ENCODE measurements at places on chromosomes 7 and 10.

GRCh38 chr10:126198681-126199080 is 189.6 kb downstream of the ADAM12 start:
- no peak for DNase-seq

DNA sequence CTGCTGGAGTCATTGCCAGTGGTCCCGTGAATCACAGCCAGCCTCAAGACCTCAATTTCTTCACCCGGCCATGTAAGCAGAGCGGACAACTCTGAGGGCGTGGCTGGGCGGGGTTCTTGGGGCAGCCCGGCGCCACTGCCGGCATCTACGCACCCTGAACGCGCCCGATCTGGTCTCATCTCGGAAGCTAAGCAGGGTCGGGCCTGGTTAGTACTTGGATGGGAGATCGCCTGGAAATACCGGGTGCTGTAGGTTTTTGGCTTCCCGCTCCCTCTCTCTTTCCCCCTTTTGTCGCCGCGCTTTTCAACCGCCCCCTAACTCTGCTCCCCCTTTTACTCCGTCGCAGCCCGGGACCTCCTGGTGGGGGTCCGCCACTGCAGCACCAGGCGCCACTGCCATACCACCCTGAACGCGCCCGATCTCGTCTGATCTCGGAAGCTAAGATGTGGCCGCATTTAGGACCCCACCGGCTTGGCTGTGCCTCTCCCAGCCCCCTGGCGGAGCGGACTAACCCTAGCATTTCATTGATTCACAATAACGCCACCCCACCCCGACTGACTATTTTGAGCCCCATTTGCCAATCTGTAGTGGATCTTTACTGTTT is 25.3 kb downstream of the GARIN1A start:
- DNase-seq, result peak; percentile 8

DNA sequence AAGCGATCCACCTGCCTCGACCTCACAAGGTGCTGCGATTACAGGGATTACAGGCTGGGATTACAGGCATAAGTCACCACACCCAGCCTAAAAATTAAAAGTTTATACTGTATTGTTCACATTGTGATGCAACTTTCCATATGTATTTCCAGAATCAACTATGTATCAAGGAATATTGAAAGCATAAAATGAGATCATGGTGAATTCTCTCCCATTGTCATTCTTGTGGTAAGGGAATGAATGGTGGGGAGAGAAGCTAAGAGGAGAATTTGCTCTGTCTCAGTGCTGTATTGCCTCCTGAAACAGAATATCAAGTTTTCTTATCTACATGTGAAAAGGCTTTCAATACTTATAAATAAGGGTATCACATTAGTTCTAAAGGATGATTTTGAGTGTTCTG is 81.7 kb downstream of the CD36 start:
- no peak for DNase-seq

DNA sequence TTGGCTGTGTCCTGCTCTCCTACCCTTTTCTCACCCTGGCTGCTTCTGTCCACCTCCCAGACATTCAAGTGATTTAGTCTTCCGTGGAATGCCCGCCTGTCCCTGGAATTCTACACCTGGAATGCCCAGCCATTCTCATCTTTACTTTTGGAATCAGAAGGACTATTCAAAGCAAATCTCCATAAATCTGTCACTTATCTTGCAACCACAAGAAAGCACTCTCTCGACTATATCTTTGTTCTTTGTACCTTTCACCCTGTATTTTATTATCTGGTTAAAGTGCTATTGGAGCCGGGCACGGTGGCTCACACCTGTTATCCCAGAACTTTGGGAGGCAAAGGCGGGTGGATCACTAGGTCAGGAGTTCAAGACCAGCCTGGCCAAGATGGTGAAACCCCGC is 79.3 kb upstream of the KMT2E start:
- DNase-seq, result no peak

Data from astrocyte of the cerebellum (primary cell).